Choroid plexus epithelial cell (primary cell): ENCODE measurements at places on chromosomes 16 and 17.

DNA sequence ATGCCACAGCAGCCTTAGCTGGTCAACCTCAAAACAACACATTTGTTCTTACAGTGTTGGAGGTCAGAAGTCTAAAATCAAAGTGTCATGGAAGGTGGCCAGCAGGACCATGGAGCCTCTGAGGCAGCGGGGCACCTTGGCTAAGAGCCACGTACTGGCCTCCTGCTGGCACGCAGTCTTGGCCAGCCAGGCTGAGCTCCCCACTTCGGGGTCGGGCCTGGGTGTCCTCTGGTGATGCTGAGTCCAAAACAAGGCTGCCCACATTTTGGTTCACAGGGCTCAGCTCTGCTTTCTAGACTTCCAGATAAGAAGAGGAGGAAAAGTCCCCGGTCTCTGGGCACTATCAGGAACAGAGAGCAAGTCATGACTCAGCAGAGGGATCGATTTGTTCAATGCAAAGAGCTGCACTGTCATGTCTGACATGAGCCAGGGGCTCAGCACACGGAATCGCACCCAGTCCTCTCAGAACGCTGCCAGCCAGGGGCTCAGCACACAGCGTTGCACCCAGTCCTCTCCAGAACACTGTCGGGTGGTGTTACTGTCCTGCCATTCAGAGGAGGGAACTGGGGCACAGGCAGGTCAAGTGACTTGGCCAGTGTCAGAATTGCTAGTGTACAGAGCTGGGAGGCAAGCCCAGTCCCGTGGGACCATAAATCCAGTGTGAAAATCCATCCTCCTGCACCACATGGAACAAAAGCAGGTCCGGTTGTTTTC lies 2.5 kb downstream of the LGALS9 start:
- DNase-seq, result peak; percentile 18

DNA sequence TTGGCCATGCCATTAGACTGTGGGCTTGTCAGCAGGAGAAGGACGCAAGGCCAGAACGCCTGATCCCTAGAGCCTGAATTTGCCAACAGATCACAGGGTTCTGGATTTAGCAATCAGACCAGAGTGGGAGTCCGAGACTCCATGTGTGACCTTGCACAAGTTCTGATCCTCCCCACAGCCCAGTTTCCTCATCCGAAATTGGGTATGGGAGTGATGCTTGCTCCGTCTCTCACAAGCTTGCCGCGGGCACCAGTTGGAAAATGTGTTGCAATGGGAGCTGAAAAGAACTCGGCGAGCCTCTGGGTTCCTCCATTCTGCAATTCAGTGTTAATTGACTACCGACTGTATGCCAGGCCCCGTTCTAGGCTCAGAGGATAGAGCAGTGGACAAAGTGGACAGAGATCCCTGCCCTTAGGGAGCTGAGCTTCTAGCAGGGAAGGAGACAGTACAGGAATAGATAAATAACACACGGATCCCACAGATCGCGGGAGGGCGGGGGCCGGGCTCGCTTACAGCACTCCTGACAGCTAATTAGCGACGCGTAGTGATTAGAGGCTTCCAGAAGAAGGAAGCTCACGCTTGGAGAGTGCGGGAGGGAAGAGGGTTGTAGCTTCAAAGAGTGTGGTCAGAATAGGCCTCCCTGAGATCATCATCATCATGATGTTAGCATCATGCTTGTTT lies 150.4 kb upstream of the CIBAR2 start:
- no peak for DNase-seq

- DNase-seq, result peak; percentile 30
These were observed 772 bp downstream of the NTN1 start for GRCh38 chr17:9021992-9022572.

- no peak for DNase-seq
These were observed 9.8 kb downstream of the CBX4 start for GRCh38 chr17:79829457-79829856.

- DNase-seq, result no peak
These were observed 27.8 kb downstream of the CCL4 start for GRCh38 chr17:36131421-36131820.

DNA sequence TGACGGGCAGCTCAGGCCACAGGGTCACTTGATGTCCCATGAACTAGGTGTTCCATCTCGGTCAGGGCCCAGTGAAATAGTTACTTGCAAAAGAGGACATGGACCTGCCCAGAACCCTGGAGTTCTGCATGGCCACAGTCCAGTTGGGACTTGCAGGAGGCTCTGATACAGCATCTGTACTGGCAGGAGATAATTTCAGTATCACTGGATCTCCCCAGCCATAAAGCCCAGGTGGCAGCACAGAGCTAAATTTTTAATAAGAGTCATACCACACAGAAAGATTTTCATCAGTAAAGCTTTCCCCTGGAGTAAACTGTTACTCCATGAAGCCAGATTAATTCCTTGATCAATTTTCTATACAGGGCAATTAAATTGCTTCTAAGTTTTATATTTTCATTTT lies 18.0 kb upstream of the SLC16A5 start:
- DNase-seq, result peak; percentile 64

DNA sequence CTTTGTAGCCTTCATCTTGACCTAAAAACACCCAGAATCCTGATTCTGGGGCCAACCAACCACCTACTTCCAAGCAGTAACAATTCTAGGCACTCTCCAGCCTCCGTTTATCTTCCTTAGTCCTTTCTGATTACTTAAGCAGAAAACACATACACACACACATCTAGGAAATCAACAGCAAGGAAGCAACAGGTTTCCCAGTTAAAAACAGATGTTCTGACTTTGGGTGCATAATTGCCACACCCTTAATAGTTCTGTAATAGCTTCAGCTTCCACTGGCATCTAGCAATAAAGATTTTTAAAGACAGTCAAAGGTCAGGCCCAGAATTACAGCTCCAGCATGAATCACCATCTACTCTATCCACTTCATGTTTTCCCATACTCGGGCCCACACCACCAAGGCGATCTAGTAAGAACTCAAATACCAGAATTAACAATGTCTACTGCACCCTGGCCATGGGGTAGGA lies 2.6 kb downstream of the ARHGAP17 start:
- DNase-seq, result peak; percentile 87

DNA sequence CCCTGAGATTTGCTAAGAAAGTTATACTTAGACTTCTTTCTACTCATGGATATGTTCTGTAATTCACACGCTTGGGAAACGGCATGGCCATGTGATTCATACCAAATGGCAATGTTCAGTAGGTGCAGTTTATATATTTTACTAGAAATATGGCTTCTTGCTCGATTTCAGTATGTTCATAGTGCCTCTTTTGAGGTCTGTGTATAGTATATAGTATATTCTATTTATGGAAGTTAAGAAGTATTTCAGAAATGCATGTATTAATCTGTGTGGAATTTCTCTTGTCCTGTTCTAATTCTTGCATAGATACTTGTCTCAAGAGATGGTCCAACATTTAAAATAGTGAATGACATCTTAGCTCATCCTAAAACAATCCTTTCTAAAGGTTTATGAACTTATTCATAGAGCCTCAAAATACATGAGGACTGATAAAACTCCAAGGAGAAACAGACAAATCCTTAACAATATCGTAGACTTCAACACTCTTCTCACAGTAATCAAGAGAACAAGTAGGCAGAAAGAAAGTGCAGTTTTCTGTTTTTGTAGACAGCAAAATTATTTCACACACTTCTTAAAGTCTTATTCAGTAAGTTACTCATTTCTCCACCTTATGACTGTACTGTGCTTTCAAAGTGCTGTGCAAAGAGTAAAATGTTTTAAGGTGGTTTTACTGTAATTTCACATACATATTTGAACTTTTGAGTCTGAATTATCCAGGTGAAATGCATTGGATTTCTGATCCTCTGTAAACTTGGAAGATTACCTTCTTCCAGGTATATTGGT lies 11.1 kb downstream of the BPTF start:
- peak; percentile 60 for DNase-seq

- DNase-seq, result no peak
These were observed 112.5 kb downstream of the MSI2 start for GRCh38 chr17:57368637-57369336.

DNA sequence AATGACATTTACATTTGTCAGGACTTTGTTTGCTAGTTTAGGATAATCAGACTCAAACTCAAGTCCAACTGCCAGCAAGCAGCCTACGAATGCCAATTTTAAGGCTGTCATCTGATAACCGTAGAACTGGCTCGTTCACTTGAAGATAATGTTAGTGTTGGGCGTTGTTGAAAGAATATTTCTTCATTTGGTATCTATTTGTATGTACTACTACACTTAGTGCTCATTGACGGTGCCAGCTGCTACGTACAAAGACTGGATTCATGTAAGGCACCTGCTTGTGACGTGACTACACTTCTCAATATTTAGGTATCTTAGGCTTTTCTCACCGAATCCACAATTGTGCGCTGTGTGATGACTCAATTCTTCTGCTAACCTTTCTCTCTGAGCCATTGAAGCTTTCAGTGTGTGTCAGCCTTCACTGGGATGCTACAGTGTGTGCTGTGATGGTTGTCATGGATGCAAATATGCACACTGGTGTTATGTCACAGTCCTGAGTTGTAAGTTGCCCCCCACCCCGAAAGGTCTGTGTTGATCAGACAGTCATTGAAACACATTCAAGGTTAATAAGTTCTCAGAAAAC lies 5.7 kb downstream of the ATP2C2 start:
- DNase-seq, result no peak

GRCh38 chr16:61182391-61182790 lies 853.8 kb downstream of the CDH8 start:
- no peak for DNase-seq

DNA sequence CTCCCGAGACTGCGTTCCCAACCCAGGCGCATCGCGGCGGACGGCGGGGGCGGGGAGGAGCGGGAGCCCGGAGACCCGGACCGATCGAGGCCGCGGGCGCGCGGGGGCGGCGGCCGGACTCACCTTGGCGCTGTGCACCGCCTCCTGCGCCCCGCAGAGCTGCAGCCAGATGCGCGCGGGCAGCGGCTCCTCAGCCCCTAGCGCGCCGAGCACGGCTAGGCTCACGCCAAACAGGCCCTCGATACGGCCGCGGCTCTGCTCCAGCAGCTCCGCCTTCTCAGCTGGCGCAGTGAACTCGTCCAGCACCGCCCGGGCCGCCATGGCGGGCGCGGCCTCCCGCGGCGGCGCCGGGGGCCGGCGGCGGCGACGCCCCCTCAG lies 339 bp downstream of the N4BP1 start:
- peak; percentile 51 for DNase-seq

GRCh38 chr16:24967074-24967473 lies 48.1 kb downstream of the ARHGAP17 start:
- DNase-seq, result no peak

DNA sequence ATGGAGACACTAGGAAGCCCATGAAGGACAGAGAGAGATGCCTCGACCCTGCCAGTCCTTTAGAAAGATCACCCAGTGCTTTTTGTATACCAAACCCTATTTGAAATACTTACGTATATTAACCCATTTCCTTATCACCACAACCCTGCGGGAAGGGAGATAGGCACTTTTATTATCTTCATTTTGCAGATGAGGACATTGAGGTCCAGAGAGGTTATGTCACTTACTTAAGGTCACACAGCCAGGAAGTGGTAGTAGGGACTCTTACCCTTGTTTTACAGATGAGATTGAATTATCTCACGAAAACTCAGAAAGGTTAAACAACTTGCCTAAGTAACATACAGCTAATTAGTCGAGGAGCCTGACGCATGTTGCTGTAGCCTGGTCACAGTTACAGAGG lies 38.2 kb downstream of the IL4R start:
- no peak for DNase-seq

GRCh38 chr16:76241755-76242154 lies 35.4 kb upstream of the CNTNAP4 start:
- no peak for DNase-seq

- DNase-seq, result no peak
These were observed 226.3 kb downstream of the MSI2 start for GRCh38 chr17:57482657-57483056.

GRCh38 chr16:52832771-52833170 lies 219.9 kb downstream of the CHD9NB start:
- no peak for DNase-seq

DNA sequence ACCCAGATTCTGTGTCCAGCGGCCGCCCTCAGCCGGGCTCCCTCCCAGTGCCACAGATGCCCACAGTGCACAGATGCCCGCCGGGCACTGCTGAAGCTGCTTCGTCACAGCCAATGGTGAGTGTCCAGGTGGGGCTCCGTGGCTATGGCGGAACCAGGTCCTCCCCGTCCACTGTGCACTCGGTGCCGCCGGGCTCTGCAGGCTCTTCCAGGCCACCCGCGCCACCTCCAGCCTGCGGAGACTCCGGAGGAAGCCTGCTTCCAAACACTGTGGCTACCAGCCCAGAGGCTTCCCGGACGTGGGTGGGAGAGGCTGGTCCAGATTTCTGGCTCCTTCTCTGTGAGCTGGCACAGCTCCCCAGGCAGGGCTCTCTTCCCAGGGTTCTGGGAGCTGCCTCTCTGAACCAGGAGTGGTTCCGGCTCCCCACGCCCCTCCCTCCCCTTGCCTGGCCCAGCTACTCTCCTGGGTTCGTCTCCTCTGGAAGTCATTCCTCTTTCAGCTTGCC lies 2.8 kb upstream of the PYCR1 start:
- no peak for DNase-seq

DNA sequence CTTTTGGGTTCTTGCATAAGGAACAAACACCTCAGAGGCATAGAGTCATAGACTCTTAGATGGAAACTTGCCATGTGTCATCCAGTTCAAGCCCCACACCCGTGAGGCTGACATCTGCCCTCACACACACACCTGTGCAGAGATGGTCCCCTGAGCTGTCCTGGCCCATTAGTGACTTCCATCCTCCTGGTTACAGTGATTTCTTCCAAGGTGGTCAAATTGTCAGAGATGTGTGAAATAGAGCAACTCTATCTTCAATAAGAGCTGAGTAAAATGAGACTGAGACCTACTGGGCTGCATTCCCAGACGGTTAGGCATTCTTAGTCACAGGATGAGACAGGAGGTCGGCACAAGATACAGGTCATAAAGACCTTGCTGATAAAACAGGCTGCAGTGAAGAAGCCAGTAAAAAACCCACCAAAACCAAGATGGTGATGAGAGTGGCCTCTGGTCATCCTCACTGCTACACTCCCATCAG lies 342.2 kb upstream of the TNRC6C start:
- peak; percentile 45 for DNase-seq

- DNase-seq, result peak; percentile 30
These were observed 4.4 kb downstream of the MAP3K3 start for GRCh38 chr17:63626551-63627180.

- DNase-seq, result no peak
These were observed 29.7 kb upstream of the FASN start for GRCh38 chr17:82127704-82128103.

DNA sequence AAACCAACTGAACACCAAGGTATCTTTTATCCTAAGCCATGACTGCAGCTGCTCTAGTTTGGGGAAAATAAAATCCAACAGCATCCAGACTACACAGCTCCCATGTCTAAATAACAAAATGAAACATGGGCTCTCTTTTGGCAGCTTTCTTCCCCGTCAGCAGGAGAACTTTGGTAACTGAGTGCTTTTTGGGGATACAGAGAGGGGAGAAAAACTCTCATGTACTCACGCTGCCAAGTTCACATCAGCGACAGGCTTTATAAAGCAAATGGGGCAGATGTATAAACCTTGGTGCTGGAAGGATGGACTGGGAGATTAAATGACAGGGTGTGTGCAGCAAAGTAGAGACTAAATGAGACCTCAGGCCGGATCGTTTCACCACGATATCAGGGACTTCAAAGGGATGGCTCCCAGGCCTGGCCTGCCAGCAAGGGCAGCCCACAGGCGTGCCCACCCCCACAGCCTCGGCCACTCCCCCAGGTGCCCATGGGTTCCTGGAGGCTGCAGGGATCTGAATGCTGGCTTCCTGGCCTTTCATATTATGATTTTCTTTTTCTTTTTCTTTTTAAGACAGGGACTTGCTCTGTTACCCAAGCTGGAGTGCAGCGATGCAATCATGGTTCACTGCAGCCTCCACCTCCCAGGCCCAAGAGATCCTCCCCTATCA lies 174.6 kb downstream of the ZNF423 start:
- DNase-seq, result no peak
